ENCODE measurements at places on chromosomes 1 and 21.

DNA sequence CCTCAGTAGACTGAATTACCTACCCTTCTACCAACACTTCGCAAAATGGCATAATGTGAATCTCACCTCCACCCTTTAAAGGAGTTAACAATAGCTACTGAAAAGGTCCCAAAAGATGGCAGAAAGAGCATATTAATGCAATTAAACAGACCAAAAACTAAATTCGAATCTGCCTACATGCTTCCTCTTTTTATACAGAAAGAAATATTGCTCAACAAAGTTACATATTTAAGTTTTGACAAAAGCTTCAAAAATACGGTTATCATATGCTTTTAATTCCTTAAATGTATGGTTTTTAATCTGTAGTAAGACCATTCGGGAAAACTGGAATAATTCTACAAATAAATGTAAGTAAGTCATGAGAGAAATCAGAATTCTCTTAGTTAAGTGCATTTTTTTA, 2.2 kb downstream of the APP start:
- DNase-seq = no peak

DNA sequence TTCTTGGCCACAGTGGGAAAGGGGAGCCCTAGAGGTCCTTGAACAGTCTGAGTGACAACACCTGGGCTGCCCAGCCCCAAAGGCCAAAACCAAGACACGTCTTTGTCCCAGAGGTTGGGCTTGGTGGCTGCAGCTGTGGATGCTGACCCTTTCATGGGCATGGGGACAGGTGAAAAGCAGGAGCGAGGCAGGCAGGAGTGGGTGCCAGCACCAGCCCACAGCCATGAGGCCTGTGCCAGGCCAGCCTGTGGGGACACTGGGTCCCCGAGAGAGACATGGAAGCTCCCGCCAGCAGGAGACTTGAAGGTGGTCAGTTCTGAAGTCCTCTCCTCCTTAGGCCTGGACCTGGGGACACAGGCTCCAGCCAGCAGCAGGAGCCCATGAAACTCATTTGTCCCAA, 98.6 kb downstream of the KCNJ15 start:
- DNase-seq = no peak

DNA sequence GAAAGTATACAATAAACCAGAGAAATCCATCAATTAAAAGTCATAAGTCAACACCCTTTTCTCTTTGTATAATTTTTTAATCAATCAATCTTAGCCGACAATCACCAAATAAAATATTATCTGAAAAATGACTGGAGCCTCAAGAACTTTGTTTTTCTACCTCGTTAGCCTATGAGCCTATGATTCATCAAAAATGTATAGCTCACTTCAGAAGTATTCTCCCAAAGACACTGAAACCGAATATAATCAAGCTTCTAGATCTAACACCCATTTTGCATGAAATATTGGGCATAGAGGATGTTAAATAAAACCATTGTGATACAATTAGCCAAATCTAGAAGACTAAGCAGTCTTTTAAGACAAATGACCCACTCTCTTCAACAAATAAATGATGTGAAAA, 17.8 kb upstream of the RSBN1 start:
- no peak for DNase-seq

- no peak for DNase-seq
Observed at GRCh38 chr21:44888581-44889550, 15.4 kb upstream of the PTTG1IP start.

- DNase-seq = no peak
Observed at GRCh38 chr1:153587314-153587713, 21.7 kb upstream of the S100A2 start.

DNA sequence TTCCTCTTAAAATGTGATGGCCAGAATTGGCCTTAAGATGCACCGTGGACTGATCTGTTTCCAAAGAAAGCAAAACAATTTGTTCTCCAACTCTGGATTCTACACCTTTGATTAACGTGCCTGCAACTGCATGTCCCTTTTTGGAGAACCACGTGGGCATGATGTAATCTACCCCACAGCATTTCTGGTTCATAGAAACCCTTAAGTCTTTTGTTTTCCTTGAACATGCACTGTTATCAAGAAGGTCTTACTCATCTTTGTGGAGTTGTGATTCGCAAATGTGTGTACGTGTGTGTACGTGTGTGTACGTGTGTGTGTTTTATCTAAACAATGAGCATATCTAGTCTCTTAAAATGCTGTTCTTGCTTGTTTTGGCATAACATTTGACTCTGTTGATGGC, 57.8 kb downstream of the LPAR3 start:
- no peak for DNase-seq

GRCh38 chr1:179867493-179868330, 9.9 kb downstream of the TOR1AIP2 start:
- DNase-seq = peak; percentile 29

All from T-helper 9 cell (primary cell).